ENCODE measurements at places on chromosomes 13 and 19.
A peak's percentile ranks its signal among the peaks of the same experiment; 100 is the strongest.

GRCh38 chr19:19110410-19111135 is 27.7 kb downstream of the TMEM161A start:
- peak; percentile 74 for DNase-seq

GRCh38 chr13:102977471-102977870 is 88.7 kb downstream of the SLC10A2 start:
- DNase-seq: no peak

DNA sequence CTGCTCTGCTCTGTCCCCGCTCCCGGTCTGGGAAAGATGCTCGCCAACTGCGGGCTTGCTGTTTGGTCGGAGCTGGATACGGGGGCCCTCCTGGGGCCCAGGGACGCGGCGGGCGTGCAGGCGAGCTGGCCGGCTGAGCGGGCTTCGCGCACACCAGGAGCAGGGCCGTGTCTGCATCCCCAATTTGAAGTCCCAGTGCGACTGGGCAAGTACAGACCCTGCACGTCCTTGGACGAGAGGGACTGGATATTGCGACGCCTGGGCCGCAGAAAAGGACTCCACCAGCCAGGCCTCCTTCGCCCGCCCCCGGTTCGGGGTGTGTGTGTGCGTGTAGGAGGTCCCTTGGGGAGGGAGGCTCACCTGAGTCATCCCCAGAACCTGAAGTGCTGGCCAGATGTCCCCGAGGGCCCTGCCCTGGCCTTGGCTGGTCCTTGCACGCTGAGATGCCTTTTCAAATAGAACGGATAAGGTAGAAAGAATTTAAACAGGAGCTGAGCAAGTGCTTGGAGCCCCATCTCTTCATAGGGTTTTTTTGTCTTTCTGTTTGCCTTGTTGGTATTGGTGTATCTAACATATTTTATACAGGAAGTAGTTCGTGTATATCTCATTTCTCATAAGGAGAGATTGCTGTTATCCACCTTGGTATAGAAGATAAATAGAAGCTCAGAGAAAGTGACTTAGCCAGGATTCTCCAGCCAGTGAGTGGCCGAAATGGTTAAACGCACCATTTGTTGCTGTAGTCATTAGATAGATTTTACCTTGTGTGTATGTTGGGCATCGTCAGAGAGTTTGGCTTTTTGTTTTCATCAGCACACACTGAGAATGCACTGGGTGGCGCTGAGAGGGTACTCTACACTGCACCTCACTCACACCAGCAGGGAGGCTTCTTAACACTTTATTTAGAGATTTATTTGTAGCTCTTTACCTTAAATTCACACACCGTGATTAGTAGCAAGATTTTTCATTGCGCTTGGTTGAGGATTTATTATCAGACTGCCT is 1.1 kb downstream of the NAXD start:
- no peak for DNase-seq

- no peak for DNase-seq
These were observed 11.4 kb downstream of the ONECUT3 start for GRCh38 chr19:1764729-1765128.

- DNase-seq: no peak
These were observed 462 bp upstream of the MPHOSPH8 start for GRCh38 chr13:19632915-19633478.

DNA sequence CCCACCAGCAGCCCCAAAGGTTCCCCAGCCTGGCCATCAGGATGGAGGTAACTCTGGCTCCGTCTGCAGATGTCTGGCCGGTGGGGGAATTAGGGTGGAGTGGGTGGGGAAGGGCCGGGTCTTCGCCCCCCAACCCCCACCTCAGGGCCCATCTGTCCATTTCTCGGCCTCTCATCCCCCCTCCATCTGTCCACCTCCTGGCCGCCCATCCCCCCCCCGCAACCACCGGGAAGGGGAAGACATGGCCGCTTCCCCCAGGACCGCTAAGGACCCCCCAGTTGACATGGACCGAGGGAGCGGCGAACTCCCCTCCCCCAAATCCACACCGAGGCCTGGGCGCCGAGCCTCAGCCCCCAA is 793 bp downstream of the LRFN1 start:
- DNase-seq: peak; percentile 33

DNA sequence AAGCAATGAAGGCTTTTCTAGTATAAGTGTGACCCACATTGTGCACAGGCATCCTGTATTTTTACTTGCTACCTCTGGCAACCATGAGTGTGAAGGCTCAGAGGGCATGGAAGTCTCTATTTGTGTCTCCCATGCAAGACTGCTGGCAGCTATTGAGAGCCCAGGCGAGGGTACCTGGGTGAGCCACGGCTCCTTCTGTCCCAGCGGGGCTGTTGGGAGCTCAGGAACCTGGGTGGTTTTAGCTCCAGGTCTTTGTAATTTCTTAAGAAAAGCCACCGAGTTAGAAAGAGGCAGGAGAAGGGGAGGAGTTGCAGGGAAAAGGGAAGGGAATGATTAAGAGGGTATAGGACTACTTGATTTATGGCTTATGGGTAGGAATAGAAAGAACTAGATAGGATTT is 190.4 kb upstream of the SOX1 start:
- DNase-seq: no peak

DNA sequence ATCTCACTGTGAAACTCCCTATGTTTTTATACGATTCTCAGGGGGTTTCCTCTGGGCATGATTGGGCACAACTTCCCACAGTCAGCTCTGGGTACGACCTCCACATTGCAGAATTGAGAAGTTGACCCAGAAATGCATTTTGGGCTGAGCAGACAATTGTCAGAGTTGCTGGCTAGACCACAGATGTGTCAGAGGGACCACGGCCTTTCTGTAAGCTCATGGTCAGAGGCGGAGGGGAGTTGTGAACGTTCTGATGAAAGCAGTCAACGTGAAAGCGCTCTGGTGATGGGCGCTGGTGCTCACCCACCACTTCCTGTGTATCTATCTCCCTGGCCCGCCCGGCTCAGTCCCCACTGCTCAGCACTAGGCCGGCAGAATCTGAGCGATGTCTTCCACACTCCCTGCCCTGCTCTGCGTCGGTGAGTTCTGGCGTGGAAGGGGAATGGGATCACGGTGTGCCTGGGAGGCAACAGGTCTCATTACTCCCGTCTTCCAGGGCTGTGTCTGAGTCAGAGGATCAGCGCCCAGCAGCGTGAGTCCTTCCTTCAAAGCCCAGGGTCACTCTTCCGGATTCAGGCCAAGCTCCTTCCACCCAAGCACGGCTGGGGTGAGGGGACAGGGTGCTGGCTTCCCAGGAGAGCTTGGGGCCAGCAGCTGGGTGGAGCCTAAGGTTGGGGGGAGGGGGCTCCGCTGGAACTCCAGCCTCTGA is at the start of gene NCR1:
Gene NCR1, plus strand, starts transcription at position 346 of the 709 bp plus-strand sequence. Its CDS starts 40 bp downstream, at position 386.
- no peak for DNase-seq

- no peak for DNase-seq
These were observed 16.2 kb downstream of the PKN1 start for GRCh38 chr19:14449321-14449720.

Data from nephron progenitor cell (in vitro differentiated cells).